ENCODE measurements at places on chromosomes 11 and 22.

DNA sequence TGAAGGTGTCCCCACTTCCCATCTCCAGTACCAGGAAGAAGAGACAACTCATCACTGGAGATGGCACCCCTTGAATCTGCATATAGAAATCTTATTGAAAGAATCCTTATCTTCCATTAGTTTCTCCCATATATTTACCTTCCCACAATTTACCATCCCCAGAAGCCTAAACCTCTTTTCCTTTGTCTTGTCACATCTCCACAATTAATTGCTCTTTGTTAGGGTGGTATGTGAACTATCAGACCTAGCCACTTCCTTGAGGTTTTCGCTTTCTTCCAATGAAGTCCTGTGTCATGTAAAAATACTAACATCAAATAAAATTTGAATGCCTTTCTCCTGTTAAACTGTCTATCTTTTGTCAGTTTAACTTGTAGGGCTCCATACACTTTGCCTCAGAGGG is 37.9 kb downstream of the FAM227A start:
- DNase-seq = no peak

- peak; percentile 77 for DNase-seq
Measured at GRCh38 chr11:13207665-13208594, 69.7 kb upstream of the BMAL1 start.

- no peak for DNase-seq
Measured at GRCh38 chr22:20585639-20586402, 78.4 kb downstream of the MED15 start.

GRCh38 chr22:31346255-31346732 is at the start of gene PATZ1:
TSS of gene PATZ1 (minus strand) at chr22:31346346. CDS start at chr22:31345602, 744 bp downstream.
- peak; percentile 91 for DNase-seq

- no peak for DNase-seq
Measured at GRCh38 chr11:91272089-91272488, 952.5 kb upstream of the FAT3 start.

DNA sequence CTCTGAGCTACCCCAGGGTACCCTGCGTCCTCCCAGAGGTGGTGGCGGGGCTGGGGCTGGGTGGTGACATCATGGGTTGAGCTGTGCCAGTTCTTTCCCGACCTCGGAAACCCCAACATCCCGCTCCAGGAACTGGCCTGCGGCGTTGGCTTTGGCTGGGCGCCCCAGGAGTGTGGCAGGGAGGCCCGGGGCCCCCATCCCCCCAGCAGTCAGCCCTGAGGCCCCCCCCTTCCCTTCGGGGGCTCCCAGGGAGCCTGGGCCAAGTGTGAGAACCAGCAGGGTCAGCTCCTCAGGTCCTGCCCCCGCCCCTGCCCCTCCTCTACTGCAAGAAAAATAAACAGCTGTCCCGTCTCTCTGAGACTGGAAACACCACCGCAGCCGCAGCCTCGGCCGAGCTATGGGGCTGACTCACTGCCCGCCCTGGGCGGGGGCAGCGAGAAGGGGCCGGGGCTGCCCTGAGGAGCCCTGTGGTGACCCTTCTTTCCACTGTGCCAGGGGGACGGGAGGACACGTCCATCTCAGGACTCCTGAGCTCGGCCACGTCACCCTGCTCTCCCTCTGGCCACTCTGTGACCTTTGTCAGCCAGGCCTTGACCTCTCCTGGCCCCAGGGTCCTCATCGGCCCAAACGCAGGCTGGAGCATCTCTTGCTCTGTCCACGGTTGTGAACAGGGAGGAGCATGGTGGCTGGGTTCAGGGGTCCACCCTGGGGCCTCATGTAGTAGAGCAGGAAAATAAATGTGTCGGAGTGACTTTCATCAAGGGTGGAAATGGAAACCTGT is 73.4 kb downstream of the WNT7B start:
- no peak for DNase-seq

GRCh38 chr11:15903246-15903645 is 453.1 kb downstream of the SOX6 start:
- DNase-seq = no peak

DNA sequence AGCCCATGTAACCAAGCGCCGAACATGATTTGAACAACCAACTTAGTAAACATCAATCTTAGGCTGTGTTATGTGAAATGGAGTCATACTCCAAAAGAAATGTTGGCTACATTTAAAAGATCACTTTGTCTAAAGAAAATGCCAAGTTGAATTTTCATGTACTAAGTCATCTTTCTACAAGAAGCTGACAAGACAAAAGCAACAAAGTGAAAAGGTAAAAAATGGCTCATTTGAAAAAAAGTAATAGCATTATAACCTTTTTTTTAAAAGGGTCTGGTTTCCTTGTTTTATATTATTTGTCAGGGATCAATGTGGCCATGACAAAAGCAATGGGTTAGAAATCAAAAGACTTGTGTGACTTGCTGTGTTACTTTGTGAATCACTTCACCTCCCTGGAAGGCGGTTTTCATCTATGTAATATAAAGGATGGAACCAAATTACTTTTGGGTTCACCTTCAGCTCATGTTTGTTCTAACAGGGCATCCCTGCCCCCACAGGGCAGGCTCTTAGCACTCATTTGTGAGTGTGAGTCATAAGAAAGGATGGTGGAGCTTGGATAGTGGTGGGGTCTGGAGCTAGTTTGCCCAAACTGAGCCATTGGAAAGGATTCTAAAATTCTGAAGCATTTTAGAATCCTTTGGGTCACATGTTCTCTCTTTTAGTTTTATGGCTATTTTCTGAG is 131.9 kb upstream of the MTMR2 start:
- DNase-seq = no peak

DNA sequence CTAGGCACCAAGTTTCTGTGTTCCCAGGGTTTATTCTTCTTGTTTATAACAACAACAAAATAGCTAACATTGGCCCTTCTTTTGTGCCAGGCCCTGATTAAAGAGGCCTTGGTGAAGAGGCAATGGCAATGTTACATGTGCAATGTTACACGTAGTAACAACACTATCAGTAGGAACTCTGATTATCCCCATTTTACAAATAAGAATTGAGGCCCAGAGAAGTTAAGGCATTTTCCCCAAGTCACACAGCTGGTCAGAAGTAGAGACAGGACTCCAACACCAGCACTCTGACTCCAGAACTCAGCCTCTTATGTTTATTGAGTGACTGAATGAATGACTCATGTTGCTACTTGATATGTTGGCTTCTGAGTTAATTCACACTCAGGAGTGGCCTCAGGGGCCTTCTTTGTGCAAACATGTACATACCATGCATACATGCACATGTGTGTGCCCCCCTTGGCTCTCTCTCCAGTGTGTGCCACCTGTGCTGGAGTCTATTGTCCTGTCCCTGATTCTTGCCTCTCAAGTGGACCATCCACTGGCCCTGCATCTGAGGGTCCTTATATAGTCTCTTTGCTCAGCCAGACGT is 98.4 kb downstream of the TP53I11 start:
- no peak for DNase-seq

Measured in hematopoietic multipotent progenitor cell treated with erythropoietin and hydrocortisone succinate and interleukin-3 and kit ligand, for 6 days (in vitro differentiated cells).